ENCODE measurements at places on chromosomes 12 and 14.
A peak's percentile ranks its signal among the peaks of the same experiment; 100 is the strongest.

- DNase-seq, result no peak
Observed at GRCh38 chr14:96274543-96274942, 18.5 kb downstream of the BDKRB1 start.

GRCh38 chr14:52998376-52999015 lies 47.6 kb upstream of the FERMT2 start:
- no peak for DNase-seq

DNA sequence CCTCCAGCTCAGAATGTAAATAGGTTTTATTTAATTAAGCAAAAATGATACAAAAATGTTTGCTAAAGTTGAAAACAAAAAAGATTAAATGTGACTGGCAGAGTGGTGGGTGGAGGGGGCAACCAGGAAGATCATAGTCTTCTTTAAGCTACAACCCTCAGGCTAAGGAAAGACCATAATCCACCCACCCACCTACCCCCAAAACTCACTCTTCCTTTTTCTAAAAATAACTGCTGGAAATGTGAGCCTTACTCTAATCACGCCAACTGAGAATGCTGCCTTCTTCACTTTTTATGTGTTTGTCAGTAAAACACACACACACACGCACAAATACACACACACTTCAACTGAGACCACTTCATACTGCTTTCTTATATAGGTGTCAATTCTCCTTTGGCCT lies 230.0 kb upstream of the EGLN3 start:
- DNase-seq, result no peak

DNA sequence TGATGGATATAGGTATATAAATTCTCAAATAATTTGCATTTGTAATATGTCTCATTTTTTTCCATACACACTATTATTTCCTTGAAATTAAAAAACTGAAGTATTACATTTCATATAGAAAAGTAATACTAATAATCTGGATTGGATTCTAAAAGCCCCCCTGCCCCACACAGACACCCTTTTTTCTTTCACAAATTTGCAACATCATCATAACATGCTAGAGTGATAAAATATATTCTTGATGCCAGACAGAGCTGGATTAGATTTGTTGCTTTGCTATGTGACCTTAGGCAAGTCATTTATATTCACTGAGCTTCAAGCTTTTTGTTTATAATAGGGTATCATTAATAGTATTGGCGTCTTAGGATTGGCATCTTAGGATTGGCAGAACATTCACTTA lies 6.7 kb upstream of the PKP2 start:
- DNase-seq, result no peak

DNA sequence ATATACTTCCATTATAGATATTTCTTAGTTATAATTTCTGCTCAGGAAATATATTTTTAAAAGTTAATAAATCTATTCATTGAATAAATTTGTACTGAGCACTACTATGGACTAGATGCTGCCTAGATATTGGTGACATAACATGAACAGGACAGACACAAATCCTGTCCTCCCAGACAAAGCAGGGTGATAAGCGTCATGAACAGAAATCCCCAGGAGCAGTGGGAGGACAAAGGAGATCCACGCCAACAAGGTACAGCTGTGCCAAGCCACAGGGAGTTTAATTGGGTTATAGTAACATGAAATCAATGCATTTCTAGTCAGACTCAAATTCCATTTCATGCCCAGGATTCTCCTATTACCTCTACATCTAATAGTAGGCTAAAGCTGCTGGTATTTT lies 171.8 kb upstream of the CPNE8 start:
- DNase-seq, result no peak

- no peak for DNase-seq
Observed at GRCh38 chr14:33040372-33041140, 101.9 kb downstream of the NPAS3 start.

DNA sequence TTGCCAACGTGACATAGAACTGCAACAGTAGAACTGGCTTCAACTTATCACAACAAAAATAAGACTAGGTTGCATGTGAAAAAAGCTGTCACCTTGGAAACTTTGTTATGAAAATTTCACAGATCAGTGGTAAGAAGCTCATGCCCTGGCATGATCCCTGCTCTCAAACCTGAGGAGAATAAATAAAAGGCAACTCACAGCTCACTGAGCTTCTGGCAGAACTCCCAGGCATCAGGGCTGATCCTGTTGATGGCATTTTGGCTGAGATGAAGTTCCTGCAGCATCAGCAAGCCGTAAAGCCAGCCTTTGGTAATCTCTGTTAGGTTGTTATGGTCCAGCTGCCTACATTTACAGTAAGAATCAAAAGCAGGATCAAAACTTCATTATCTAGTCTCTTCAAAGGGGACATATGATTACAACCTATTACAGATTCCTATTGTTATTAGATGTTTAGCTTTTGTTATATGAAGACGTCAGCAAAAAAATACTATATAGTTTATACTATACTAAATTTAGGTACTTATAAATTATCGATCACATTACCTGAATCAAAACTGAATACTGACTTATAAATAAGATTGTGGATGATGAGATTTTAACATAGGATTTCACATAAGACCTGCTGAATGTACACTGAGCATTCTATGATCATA lies 32.0 kb downstream of the LRIG3 start:
- DNase-seq, result no peak

GRCh38 chr12:132222096-132222807 lies 78.0 kb downstream of the NOC4L start:
- DNase-seq, result peak; percentile 3

DNA sequence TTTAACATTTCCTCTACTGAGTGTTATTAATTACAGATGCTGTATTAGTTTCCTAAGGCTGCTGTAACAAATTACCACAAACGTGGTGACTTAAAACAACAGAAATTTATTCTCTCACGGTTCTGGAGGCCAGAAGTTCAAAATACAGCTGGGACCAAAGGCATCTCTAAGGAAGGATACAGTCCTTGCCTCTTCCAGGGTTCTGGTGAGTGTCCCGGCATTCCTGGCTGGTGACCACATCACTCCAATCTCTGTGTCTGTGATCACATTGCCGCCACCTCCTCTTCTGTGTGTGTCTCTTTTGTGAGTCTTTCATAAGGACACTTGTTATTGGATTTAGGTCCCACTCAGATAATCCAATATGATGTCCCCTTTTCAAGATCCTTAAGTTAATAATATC lies 85.1 kb upstream of the CCDC198 start:
- no peak for DNase-seq

GRCh38 chr12:92270521-92270920 lies 124.9 kb upstream of the BTG1 start:
- no peak for DNase-seq

GRCh38 chr14:32331206-32331605 lies 2.1 kb downstream of the AKAP6 start:
- no peak for DNase-seq

GRCh38 chr14:92613008-92613658 lies 99.6 kb downstream of the RIN3 start:
- peak; percentile 46 for DNase-seq

GRCh38 chr14:69050240-69051184 lies 71.4 kb upstream of the ACTN1 start:
- DNase-seq, result no peak

Data from stimulated activated CD8-positive, alpha-beta memory T cell treated with anti-CD3 and anti-CD28 coated beads, Interleukin-4, amount 100 ng/mL, for 4 hours (primary cell).